ENCODE measurements at places on chromosomes 12 and 14.

DNA sequence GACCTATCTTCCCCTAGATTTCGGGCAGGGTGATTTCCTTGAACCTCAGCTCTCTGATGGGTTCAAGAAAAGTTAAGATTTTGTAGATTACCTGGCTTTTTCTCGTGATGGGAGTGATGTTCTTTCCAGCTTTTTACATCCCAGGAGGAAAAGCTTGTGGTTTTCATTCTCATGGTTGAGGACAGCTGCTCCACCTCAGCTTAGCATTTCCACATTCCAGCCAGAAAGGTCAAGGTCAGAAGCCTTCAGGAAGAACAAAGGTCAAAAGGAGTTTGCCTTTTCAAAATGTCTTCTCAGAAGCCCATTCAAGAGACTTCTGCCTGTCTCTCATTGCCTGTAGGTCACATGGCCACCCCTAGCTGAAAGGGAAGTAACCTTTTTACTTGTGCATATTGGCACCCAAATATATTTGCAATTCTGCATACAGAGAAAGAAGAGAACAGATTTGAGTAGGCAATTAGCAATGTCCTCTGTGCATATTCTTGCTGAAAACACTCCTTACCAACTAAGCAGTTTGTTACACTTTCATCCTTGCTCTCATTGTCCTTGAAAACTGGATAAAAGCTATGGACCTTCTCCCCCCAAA, 6.6 kb upstream of the ADGRD1 start:
- no peak for DNase-seq

- DNase-seq: no peak
Measured at GRCh38 chr14:93019367-93019843, 96.3 kb downstream of the ITPK1 start.

DNA sequence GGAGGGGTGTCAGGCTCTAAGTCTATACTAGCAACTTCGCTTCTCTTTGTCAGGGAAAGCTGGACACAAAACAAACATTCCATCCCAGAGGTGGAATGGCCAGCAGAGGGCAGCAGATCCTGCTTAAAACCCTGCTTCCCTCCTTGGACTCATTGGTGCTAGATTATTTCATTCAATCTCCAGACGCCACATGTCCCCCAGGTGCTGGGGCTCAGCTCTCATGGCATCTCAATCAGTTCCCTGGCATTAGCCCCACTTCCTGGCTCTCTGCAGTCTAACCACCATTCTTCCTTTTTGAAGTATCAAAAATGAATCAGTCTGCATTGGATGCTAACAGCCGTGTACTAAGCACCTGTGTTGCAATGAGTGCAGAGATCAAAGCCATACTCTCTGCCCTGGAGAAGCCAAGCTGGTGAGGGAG, 8.1 kb upstream of the PPP1R1A start:
- DNase-seq: peak; percentile 61

GRCh38 chr12:21472197-21472823, 29.1 kb downstream of the RECQL start:
- DNase-seq: no peak

GRCh38 chr12:14994610-14995009, 21.8 kb downstream of the PDE6H start:
- DNase-seq: no peak

DNA sequence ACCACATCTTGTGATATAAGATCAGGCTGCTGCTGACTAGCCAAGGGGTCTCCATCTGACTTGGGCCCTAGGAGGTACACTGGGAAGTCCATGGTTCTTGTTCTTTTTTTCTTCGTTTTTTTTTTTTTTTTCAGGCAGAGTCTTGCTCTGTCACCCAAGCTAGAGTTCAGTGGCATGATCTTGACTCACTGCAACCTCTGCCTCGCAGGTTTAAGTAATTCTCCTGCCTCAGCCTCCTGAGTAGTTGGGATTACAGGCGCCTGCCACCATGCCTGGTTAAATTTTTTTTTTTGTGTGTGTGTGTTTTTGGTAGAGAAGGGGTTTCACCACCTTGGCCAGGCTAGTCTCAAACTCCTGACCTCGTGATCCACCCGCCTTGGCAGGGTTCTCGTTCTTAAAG, 178.2 kb downstream of the RMST start:
- no peak for DNase-seq

GRCh38 chr12:103877934-103878510, 37.0 kb upstream of the NT5DC3 start:
- DNase-seq: peak; percentile 71

DNA sequence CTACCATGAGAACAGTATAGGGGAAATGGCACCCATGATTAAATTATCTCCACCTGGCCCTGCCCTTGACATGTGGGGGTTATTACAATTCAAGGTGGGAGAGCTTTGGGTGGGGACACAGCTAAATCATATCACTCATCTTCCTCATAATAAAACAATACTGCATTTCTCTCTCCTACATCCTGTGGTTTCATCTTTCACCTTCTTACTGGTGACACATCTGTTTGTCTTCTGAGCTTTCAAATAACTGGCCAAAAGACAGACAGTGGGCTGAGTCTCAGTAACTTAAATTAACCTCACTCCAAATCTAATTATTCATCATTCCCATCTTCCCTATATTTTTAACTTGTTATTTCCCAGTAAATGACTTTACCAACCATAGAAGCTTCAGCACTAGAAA, 729.7 kb upstream of the USP15 start:
- no peak for DNase-seq

DNA sequence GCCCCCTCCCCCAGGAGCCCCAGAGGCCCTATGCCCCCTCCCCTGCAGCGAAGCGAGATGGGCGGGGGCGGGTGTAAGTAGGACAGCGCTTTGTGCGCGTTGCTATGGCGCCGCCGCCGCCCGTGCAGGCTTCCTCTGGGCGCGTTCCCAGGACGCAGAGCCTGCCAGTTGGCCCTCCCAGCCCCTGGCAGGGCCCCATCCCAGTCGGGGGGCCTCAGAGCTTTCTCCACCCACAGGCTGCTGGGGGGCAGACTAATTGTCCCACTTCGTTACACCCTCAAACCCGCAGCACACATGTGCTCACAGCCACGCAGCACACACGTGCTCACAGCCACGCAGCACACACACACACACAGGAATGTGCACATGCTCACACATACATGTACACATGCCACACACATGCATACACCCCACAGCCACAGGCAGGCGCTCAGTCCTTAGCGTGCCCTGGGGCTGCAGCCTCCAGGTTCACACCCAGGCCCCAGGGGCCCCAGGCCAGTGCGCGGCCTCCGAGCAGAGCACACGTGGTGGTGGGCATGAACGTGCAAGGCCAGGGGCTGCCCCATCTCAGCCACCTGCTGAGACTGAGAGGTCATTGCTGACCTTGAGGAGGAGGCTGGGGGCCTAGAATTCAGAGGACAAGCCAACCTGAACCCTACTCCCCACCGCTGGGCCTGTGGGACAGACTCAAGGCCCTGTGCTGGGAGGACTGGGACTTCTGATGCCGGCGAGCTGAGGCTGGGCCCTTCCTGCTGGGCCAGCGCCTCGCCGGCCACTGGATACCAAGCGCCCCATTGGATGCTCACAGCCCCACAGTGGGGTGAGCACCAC, 15.6 kb downstream of the TRMT61A start:
- no peak for DNase-seq

All from stimulated activated CD4-positive, alpha-beta T cell treated with anti-CD3 and anti-CD28 coated beads, Interleukin-4, amount 100 ng/mL, for 24 hours (primary cell).